ENCODE measurements at places on chromosomes 4 and X.

DNA sequence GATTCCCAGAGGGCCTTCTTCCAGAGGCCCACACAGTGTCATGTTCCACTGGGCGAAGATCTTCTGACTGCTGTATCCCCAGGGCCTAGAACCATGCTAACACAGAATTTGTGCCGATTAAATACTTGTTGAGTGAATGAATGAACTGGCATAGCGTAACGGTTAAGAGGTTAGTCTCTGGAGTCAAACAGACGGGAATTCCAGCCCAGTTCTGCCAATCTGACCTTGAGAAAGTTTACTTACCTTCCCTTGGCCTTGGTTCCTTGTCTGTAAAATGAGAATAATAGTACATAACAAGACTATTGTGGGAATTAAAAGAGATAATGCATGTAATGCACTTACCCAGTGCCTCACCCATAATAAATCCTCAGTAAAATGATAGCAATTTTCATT lies 58.3 kb upstream of the PLAC1 start:
- no peak for DNase-seq

GRCh38 chr4:1490654-1491327 lies 84.5 kb upstream of the NKX1-1 start:
- no peak for DNase-seq

GRCh38 chr4:105234582-105234981 lies 87.9 kb downstream of the TET2 start:
- DNase-seq, result no peak

- DNase-seq, result no peak
These were observed 121.1 kb downstream of the REPS2 start for GRCh38 chrX:17067534-17067933.

DNA sequence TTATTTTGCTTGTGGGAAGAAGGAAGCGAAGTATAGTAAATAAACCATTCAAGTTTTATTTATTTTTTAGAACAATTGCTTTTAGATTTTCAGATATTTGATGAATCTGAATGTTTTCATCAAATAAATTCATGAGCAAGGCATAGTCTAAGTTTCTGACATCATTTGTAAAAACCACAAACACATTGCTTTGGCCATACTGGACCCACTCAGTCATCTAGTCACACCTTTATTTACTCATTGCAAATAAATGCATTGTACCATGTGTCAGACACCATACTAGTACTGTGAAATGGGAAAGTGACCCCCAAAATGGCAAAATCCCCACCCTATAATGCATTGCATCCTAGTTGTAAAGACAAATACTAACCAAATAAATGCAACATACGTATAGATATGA lies 449.1 kb upstream of the SMIM31 start:
- no peak for DNase-seq

DNA sequence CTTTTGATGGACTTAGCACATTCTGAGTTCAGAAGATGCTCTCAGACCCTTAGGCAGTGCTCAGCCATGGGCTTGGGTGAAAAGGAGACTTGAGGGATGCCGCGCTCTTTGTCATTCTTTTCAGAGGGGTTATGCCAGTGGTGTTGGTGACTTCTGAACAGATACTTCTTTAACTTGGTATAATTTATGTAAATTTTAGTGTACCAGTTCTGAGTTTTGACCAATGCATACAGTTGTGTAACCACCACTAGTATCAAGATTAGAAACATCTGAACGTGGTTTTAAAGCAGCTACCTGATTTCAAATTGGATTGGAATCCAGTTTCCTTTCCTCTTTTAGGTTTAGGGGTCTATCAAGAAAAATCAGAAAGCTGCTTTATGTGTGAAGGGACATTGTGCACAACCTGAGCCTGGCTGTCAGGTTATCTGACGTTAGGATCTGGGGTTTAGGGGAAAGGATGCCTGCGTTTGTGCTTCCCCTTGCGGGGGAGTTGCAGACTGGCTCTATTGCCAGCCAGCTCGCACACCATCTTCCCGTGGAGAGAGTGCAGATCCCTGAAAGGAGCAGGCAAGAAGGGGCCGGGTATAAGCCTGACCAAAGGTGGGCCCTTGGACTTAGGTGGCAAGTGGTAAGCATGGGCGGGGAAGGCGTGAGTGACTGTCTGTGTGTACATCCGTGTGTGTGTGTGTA lies 19.0 kb downstream of the SMS start:
- DNase-seq, result no peak

DNA sequence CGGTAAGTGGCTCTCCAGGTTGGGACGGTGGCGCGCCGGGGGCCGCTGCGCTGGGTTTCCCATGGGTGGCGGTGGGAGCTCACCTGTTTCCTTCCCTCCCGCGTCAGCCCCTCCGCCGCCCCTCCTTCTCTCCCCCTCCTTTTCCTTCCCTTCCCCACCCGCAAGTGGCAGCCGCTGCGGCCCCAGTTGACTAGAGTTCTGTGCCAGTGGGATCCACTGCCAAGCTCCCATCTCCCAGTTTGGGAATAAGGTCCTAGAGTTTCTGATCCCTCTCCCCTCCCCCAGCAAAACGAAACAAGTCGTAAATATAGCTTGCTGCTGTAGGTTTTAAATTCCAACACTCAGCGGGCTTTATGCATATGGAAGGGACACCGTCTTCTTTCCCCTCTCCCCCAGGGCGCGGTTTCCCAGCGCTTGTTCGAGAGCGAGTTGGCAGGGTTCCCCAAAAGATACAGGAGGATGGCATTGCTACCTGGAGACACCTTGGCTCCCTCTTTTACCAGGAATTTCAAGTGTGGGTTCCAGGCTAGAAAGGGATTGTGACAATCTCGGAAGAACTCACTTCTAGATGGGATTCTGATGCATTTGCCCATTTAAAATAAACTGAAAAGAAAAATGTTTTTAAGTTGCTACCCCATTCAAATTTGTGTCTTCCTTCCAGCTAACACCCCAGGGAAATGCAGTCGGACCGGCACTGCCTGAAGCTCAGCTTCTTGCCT lies 1.2 kb downstream of the TLL1 start:
- peak; percentile 41 for DNase-seq

- DNase-seq, result no peak
These were observed 52.6 kb upstream of the CITED1 start for GRCh38 chrX:72358313-72358712.

GRCh38 chr4:110898290-110898689 lies 275.4 kb upstream of the PITX2 start:
- no peak for DNase-seq

GRCh38 chr4:63728480-63729177 lies 680.6 kb downstream of the TECRL start:
- DNase-seq, result no peak

DNA sequence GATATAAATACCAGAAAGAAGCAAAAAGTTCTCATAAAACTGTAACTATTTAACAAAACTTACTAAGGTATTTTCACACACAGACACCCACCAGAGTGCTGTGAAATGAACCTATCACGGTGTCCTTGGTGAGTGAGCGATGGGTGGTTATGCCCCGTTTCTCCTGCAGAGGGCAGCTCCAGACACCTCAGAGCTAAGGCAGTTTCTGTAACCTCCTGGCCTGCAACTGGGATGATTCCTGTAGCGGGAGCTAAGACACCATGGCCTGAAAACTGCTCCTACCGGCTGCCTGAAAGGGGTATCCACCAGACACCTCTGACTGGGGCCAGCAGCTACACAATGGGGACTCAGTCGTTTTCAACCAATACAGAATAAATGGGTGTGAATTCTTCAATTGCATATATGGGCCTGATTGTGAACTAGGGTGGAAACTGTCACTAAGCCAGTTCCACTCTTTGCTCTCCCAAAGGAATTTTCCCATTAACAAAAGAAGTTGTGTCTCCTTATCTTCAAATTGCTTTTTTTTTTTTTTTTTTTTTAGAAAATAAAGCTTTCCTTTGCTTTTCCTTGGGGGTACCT lies 2375.8 kb upstream of the TENM3 start:
- peak; percentile 41 for DNase-seq

All from muscle of arm (tissue), 14 donors.